Bone marrow (tissue), 2 donors: ENCODE measurements at places on chromosomes 3 and 15.

DNA sequence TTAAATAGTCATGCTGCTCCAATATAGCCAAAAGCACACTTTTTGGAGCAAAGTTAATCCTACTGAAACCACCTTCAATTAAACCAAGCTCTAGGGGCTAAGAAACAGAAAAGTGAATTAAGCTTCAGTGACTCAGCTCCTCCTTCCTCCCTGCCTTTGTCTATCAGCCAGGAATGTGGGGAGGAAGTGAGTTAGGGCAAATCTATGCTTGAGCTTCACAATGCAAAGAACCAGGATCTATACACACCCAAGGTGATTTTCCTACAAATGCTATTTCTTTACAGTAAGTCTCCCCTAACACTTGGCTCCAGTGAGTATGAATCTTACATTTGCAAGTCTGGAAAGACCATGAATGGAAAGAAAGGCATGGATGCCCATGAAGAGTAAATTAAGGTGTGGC, 212.1 kb downstream of the P3H2 start:
- DNase-seq = no peak

- no peak for DNase-seq
Observed at GRCh38 chr3:172094621-172095557, 55.5 kb downstream of the FNDC3B start.

- no peak for DNase-seq
Observed at GRCh38 chr3:128091586-128091985, 32.0 kb downstream of the RUVBL1 start.

DNA sequence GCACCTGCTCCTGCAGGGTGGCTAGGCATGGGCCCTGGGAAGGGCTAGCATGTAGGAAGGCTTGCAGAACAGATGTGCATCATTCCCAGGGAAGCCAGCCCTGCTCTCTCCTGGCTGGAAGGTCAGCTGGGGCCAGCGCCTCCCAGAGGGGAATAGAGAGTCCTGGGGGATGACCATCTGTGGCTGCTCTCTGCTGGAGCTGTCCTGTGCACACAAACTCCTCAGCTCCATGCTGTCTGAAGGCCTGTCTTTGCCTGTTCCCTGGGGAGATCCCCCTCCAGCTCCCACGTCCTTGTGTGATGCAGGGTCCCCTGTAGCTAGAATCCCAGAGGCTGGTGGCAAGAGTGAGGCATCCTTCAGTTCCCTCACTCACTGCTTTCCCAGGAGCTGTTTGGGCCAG, 19.3 kb downstream of the IL16 start:
- DNase-seq = no peak

DNA sequence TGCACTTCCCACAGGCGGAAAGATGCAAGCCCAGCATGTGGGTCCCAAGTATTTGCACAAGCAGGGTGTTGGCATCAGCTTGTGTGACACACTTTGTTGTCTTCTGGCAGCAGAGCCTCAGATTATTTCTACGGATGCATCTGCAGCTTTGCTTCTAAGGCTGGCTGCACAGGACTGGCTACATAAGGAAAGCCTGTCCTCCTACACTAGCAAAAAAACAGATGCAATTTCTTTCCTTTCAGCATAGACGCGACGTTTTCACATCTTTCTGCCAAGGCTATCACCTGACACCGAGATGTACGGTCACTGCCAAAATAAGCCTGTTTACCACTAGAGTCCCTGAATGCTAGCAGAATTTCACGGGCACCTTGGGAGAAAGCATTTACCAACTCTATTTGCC, 13.5 kb downstream of the MRPS11 start:
- no peak for DNase-seq
